ENCODE measurements at places on chromosomes 12 and 14.

GRCh38 chr12:88206601-88207000 is 64.5 kb downstream of the TMTC3 start:
- DNase-seq = peak; percentile 86

GRCh38 chr12:76260390-76260748 is 87.8 kb downstream of the BBS10 start:
- peak; percentile 58 for DNase-seq

GRCh38 chr12:94730847-94731246 is 80.5 kb upstream of the TMCC3 start:
- DNase-seq = no peak

- DNase-seq = no peak
Observed at GRCh38 chr14:50106178-50106577, 10.2 kb downstream of the VCPKMT start.

GRCh38 chr14:73741876-73742519 is 27.8 kb upstream of the PNMA1 start:
- DNase-seq = no peak

DNA sequence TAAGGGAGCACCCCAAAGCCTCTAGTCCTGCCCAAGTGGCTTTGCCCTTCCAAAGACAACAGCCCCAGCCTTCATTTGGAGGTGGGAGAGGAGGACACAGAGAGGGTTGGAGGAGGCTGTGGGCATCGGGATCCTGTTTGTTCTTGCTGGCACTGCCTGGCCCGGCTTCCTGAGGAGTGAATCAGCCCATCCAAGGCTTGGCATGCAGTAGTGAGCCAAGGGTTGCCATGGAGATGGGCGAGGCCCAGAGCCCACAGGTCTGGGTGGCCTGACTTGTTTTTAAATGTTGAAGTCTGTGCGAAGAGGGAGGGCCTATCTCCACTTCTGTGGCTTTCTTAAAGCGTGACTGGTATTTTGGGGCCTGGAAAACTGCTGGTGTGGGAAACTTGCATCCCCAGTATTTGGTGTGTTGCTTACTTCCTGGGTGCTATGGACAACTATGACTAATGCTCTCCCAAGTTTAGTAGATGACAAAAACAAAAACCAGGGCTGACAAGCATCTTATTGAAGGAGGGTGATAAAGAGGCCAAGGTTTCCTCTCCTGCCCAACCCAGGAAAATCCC is 15.8 kb downstream of the CD9 start:
- peak; percentile 94 for DNase-seq

DNA sequence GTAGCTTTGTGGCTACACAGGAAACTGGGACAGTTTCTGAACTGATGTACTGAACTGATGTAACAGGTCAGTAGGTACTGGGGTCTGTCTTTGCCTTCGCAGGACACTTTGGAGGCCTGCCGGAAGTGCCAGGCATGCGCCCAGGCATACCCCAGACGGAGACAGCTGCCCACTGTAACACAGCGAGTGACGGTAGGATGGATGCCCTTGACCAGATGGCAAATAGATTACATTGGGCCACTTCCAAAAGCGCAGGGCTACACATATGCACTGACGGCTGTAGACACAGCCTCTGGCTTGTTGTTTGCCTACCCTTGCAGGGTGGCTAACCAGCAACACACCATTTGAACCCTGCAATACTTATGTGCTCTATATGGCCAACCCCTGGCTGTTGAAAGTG is 94.1 kb upstream of the TMPO start:
- DNase-seq = no peak

DNA sequence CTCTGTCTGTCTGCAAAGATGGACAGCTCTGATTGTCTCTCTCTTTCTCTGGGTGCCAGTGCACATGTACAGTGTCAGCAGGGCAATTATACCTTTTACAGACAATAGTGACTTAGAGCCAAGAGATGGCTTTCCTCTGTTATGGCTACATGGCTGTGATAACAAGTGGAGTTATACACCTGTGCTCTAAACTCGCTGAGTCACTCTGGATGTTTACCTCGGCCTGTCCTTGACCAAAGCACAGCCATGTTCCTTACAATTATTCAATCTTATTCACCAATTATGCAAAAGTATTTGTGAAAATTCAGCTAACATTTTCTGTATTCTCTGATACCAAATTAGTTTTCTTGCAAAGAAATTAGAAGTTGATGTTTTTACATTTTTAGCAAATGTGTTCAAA is 475.5 kb upstream of the CCDC196 start:
- DNase-seq = no peak

- DNase-seq = no peak
Observed at GRCh38 chr14:91223028-91223783, 21.3 kb downstream of the GPR68 start.

GRCh38 chr12:117165342-117165741 is 24.9 kb downstream of the FBXO21 start:
- no peak for DNase-seq

GRCh38 chr12:27142101-27142721 is 59.8 kb upstream of the C12orf71 start:
- DNase-seq = peak; percentile 91

Data from adipocyte (in vitro differentiated cells).